ENCODE measurements at places on chromosomes 1 and 21. TPM values are rescaled to one million over a fixed set of nuclear protein-coding genes. Genes with fewer than 3 reads are reported as not detected.

- peaks cover 1% of the 10 kb centered on the region for H3K27me3 ChIP-seq
- H3K4me3 ChIP-seq, result no peak overlapping the region
- H3K27ac ChIP-seq, result no peak overlapping the region
- H3K36me3 ChIP-seq, result no peaks in the 10 kb centered on the region
- H3K4me1 ChIP-seq, result no peaks in the 10 kb centered on the region
- no peak for DNase-seq
These were observed 77.8 kb downstream of the SLC44A5 start for GRCh38 chr1:75533085-75533484.

- H3K4me1 ChIP-seq, result peaks cover 26% of the 10 kb centered on the region
- H3K4me3 ChIP-seq, result no peak overlapping the region
- DNase-seq, result no peak
- H3K27me3 ChIP-seq, result no peaks in the 10 kb centered on the region
- peaks cover 13% of the 10 kb centered on the region for H3K36me3 ChIP-seq
- no peak overlapping the region for H3K27ac ChIP-seq
These were observed 26.7 kb upstream of the NBL1 start for GRCh38 chr1:19617376-19617775.

DNA sequence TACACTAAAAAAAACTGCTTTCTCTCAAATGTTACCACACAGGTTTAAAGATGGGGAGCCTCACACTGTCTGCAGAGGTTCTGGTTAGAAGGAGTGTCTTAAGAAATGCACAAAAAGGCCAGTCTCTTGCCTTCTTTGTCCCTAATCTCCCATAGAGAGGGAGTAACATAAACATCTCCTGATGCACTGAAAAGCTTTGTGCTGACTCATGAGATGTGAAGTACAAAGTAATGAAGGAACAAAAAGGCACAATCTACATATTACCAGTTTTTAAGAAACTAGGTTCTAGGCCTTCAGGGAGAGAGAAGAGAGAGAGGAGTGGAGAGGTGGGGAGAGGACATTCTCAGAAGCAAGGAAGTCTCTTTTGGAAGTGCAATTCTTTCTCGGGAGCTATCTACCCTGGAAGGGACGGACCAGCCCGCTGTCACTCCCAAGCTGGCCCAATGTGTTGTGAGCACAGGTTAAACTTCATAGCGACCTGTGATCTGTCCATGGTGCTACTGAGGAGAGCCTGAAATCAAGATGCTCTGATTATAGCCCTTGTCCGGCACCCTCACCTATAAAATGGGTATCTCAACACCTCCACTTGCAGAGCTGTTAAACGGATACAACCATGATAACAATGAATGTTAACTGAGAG lies 458.1 kb downstream of the DISC1 start:
- no peak overlapping the region for H3K4me3 ChIP-seq
- H3K27me3 ChIP-seq, result no peaks in the 10 kb centered on the region
- DNase-seq, result no peak
- H3K36me3 ChIP-seq, result no peaks in the 10 kb centered on the region
- H3K4me1 ChIP-seq, result no peaks in the 10 kb centered on the region
- no peak overlapping the region for H3K27ac ChIP-seq

DNA sequence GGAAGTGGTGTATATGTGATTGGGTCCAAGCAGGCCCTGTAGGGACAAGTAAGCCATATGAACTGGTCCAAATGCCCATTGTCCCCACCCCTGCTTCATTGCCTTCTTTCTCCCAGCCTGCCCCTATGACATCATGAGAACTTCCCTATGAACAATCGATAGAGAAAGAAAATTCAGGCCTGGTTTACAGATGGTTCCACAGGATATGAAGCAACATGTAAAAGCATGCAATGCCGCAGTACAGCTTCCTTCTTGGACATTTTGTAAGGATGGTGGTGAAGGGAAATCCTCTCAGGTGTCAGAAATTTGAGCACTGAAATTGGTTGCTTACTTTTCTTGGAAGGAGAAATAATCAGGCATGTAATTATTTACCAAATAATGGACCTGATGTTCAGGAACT lies 581.7 kb downstream of the MRPL39 start:
- H3K27ac ChIP-seq, result no peak overlapping the region
- H3K27me3 ChIP-seq, result no peaks in the 10 kb centered on the region
- H3K4me1 ChIP-seq, result no peaks in the 10 kb centered on the region
- H3K36me3 ChIP-seq, result no peaks in the 10 kb centered on the region

ST6GALNAC3 gene
- 0.41 TPM for total RNA-seq

SLC6A17 gene
- total RNA-seq, result 0.02 TPM

RGSL1 gene
- total RNA-seq, result not detected
